Renal pelvis (tissue), 12 donors: ENCODE measurements at places on chromosomes 16 and 17. TPM values are rescaled to one million over a fixed set of nuclear protein-coding genes. Genes with fewer than 3 reads are reported as not detected.

ATP2A1 gene
- 9.9 TPM for polyA plus RNA-seq

GRCh38 chr17:68682903-68683302 lies 81.7 kb upstream of the FAM20A start:
- no peak for DNase-seq

- no peak for DNase-seq
Observed at GRCh38 chr17:15440347-15440746, 27.1 kb downstream of the CDRT4 start.

NPIPB2 gene
- polyA plus RNA-seq = 6.5 TPM
